Left cardiac atrium (tissue), 4 donors: ENCODE measurements at places on chromosomes 12 and 14. TPM values are rescaled to one million over a fixed set of nuclear protein-coding genes. Genes with fewer than 3 reads are reported as not detected.

GRCh38 chr14:23307687-23308644 is 1.3 kb downstream of the BCL2L2 start:
- DNase-seq, result no peak

RPS6KA5 gene
- total RNA-seq, result 9.6 TPM

GRCh38 chr12:92342574-92342973 is 196.9 kb upstream of the BTG1 start:
- no peak for DNase-seq

LRP1 gene
- total RNA-seq, result 188 TPM

GRCh38 chr14:59275668-59276067 is 87.2 kb downstream of the DAAM1 start:
- DNase-seq, result no peak

DNA sequence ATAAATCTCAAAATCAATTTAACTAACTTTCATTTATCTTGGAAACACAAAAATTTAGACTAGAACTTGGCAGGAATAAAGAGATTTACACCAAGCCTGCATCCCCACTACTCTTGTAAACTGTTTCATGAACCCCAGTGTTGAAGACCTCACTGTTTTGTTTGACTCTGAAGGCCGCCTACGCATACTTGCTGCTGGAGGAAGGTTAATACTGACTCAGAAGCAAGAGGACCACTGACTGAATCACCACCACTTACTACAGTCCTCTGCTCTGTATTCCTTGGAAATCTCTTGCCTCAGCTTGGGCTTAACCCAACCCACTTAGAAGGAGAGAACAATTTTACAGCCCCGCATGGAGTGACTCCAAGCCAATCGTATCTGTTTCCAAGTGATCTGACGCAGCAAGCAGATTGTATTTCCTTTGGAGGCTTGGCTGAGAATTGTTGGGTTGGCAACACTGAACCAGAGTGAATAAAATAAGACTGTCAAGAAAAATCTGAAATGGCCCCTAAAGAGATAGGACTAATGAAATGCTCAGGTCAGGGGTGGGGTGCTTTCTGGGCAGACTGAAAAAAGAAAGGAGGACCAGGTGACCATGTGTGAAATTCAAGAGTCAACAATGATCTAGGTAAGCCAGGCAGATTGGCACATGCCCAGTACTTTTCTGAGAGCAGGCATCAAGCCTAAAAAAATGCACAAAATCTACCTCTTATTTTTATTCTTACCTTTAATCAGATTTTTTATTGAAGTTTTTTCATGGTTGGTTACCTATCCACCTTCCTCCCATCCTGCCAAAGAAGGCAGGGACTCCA is 248.6 kb downstream of the ZFP36L1 start:
- peak; percentile 79 for DNase-seq

DNA sequence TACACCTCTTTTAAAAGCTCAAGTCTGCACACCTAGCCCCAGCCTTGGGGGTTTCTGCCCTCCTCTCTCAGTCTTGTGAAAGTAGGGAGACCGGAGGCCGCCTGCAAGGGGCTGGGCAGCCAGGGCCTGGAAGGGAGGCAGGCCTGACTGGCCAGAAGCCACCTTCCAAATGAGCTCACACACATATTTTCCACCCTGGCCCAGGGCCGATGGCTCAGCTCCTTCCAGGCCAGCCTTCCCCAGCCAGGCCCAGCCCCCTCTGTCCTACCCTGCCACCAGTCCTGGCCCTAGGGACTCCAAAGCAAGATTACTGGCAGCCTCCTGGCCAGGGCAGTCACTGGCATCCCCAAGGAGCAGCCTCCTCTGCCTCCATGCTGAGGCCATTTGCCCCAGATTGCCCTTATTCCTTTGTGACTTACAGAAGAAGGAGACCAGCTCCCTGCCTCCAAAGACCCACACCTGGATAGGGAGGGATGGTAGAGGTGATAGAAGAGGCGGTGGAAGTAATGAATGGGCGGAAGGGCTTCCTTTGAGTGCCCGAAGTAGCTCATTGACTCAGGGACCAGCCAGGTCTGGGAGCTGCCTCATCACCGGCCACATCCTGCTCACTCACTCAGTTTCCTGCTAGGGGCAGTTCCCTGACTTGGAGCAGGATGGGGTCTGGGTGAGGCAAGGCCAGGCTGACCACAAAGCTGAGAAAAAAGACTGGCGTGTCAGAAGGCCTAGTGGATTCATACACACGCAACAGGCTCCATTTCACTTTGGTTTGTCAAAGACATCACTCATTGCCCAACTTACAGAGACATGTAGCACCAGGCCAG is 14.8 kb downstream of the MMP14 start:
- DNase-seq, result peak; percentile 95

- peak; percentile 49 for DNase-seq
These were observed 185.6 kb downstream of the DICER1 start for GRCh38 chr14:94971750-94972149.

DNA sequence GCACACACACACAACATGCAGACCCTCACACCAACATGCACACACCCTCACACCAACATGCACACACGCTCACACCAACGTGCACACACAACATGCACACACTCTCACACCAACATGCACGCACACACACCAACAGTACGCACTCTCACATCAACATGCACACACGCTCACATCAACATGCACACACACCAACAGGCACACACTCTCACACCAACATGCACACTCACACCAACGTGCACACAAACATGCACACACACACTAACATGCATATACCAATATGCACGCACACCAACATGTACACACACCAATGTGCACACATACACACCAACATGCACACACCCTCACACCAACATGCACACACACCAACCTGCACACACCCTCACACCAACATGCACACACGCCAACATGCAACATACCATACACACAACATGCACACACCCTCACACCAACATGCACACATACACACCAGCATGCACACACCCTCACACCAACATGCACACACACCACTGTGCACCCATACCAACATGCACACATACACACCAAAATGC is 175.8 kb downstream of the KSR2 start:
- DNase-seq, result no peak

GRCh38 chr14:36315159-36315853 is 5.1 kb downstream of the MBIP start:
- no peak for DNase-seq

SLC17A8 gene
- not detected for total RNA-seq

KRT7 gene
- 1.0 TPM for total RNA-seq

TPPP2 gene
- 0.44 TPM for total RNA-seq

GRCh38 chr14:102830474-102831045 is 53.3 kb downstream of the TRAF3 start:
- no peak for DNase-seq

- no peak for DNase-seq
These were observed 31.1 kb downstream of the CCDC198 start for GRCh38 chr14:57462551-57462950.

CLEC7A gene
- total RNA-seq, result 7.4 TPM

DNA sequence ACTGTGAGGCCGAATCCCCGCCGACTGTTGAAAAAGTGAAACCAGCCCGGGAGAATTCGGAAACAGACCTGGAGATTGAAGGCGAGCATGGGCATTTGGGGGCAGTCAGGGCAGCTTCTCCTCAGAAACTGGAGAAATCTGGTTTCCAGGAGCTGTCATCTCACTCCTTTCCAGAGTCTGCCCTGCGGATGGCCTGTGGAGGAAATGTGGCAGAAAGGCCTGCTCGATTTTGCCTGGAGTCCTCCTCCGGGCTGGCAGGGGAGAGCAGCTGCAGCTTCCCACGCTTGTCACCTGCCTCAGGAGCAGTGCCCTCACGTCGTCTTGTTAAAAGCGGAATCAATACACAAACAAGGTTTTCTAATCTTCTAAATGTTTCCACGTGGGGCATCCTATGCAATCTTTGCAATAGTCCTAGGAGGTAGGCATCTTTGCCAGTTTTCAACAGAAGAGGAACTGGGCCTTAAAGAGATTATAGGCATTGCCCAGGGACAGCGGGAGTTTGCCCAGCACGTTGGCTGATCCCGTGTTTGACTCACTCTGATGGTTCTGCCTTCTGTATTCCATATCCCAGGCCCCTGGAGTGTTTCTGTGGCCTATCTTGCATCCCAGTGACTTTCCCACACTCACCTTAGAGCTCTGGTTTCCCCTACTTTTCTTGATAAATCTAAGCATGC is 2.3 kb downstream of the LRRC74A start:
- no peak for DNase-seq

GPR84 gene
- total RNA-seq, result 0.55 TPM
